ENCODE measurements at places on chromosomes 5 and 9. TPM values are rescaled to one million over a fixed set of nuclear protein-coding genes. Genes with fewer than 3 reads are reported as not detected.

PCDHB10 gene
- 1.7 TPM for total RNA-seq

ZNF474 gene
- total RNA-seq, result not detected

POLR3G gene
- 63.6 TPM for total RNA-seq

CYSRT1 gene
- 2.9 TPM for total RNA-seq

GRCh38 chr9:35285731-35286130 lies 123.9 kb downstream of the UNC13B start:
- no peak for DNase-seq

JAK2 gene
- 3.3 TPM for total RNA-seq

DNA sequence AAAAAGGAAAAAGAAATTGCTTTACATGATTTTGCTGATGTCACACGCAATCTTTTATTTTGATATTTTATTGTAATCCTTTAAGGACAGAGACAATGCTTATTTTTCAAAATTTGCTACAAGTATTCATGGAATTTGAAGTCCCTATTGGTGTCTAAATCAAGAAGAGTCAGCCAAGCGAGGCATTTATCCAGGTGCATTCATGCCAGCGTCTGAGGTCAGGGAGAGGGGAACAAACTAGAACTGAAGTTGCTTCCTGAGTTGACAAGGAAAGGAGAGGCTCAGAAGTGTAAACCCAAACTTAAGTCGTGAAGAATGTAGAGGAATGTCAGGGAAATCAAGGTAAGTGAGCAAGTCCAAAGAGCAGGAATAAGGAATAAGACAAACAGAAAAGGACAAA lies 83.0 kb upstream of the GNAQ start:
- no peak for DNase-seq

TMEM215 gene
- total RNA-seq, result 0.34 TPM

DNA sequence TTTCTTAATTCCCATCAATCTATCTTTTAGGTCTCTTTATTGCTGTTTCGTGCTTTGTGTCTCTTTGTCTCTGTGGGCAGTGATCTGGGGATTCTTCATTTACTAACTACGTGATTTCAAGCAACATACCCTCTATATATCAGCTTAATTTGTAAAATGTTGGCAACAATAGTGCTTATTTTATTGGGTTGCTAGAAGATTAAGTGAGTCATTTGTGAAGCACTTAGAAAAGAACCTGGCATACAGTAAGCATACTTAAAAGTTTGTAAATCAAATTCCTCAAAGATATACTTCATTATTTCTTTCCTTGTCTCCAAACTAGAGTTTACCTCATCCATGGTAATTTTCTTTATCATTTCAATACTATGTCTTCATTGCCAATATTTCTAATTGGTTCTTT lies 669.7 kb downstream of the MAT2B start:
- no peak for DNase-seq

DND1 gene
- 2.9 TPM for total RNA-seq

DNA sequence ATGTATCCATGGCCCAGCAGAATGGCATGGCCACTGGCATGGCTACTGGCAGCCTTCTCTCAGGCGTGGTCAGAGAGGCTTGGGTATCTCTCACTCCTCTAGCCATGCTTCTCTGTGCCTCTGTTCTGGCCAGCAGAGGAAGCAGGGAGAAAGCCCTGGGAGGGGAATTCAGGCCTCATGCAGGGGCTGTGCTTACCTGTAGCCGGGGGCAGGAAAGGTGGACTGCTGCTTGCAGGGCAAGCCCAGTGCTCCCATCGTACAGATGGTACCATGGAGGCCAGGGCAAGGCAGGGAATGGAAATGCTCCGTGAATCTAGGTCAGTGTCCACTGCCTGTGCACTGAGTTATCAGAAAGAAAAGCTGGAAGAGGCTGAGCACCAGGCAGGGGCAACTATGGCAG lies 2.7 kb downstream of the OR13J1 start:
- no peak for DNase-seq

PCDHB6 gene
- total RNA-seq, result 0.24 TPM

DNA sequence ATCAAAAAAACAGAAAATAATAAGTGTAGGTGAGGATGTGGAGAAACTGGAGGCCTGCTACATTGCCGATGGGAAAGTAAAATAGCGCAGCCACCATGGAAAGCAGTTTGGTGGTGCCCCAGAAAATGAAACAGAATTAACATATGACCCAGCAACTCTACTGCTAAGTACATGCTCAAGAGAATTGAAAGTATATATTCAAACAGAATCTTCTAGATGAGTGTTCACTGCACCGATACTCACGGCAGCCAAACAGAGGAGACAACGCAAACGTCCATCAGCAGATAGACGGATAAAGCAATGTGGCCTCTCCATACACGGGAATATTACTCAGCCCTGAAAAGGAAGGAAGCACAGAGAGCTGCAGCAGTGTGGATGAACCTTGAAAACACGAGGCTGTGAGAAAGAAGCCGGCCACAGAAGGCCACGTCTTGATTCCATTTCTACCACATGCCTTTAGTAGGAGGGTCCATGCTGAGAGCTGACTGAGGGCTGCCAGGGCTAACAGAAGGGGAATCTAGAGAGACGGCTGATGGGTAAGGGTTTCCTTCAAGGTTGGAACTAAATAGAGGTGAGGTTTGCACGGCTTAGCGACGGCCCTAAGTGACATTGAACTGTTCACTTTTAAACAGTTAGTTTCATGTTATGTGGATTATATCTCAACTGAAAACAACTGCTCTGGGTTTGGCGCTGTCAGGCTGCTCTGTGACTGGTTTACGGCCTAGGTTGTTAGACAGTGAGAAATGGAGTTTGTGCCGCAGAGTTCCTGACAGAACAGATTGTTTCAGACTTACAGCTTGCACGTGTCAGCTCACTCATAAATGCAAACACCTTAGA lies 29.8 kb downstream of the AHRR start:
- DNase-seq, result no peak

CCNO gene
- total RNA-seq, result 0.44 TPM

MYOT gene
- total RNA-seq, result not detected

DNA sequence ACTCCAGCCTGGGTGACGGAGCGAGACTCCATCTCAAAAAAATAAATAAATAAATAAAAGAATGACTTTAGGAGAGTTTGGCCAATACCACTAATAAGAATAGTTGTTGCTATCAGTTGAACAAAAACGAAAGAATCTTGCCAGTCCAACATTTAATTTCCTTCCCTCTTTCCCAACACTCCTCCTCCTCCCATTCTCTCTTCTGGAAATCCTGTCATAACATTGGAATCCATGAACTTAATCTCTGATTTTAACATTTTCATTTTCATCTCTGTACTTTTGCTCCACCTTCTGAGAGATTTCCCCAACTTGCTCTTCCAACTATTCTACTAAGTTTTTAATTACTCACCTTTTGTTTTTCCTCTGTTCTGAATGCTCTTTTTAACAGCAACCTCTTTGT lies 42.8 kb upstream of the CDK20 start:
- no peak for DNase-seq

NR6A1 gene
- 222 TPM for total RNA-seq

PCDHAC1 gene
- total RNA-seq, result 8.2 TPM

ARL14EPL gene
- total RNA-seq, result not detected

- peak; percentile 71 for DNase-seq
Measured at GRCh38 chr5:83471405-83472212, at the start of gene VCAN. Gene VCAN, plus strand, starts transcription at chr5:83471744. Its CDS starts 11,775 bp downstream, at chr5:83483519.

DNA sequence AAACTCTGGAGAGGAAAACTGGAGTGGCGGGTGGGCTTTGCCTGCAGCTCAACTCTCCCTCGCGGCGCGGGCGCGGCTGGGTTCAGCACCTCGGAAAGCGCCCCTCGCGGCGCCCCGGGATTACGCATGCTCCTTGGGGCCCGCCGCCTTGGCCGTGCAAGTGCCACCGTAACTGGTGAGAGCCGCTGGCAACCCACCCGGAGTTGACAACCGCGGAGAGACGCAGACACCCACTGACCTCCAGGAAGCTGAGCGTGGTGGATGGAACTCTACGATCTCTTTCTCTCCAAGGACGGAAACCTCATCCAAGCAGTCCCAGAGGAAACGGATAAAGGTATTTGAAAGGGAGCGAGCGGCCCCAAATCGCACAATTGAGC lies 194 bp upstream of the RXFP3 start:
- DNase-seq, result peak; percentile 87

GRCh38 chr9:114108016-114108833 lies 9.1 kb upstream of the KIF12 start:
- DNase-seq, result peak; percentile 90

- DNase-seq, result no peak
Measured at GRCh38 chr9:117135501-117136098, 279.3 kb downstream of the ASTN2 start.
